ENCODE measurements at places on chromosomes 6 and 20.

DNA sequence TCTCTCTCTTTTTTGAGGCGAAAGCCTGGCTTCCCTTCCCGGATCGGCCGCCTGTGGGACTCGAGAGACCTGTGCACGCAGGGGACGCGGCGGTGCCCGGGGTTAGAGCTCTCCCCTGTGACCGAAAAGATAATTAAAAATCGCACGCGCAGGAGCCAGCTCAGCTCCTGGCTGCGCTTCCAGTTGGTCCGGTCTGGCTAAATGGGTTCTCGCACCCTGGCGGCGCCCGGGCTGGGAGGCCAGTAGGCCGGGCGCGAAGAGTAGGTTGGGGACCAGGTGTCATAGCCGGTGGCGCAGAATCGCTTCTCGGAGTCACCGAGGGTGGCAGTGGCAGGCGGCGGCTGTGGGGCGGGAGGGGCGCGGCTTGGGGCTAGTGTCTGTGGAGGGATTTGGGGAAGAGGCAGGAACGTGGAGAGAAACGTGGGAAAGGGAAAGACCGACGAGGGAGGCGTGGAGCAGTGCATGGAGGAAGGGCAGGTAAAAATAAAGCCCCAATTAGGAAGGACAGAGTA lies 41.9 kb upstream of the SUPT3H start:
- peak; percentile 81 for DNase-seq

DNA sequence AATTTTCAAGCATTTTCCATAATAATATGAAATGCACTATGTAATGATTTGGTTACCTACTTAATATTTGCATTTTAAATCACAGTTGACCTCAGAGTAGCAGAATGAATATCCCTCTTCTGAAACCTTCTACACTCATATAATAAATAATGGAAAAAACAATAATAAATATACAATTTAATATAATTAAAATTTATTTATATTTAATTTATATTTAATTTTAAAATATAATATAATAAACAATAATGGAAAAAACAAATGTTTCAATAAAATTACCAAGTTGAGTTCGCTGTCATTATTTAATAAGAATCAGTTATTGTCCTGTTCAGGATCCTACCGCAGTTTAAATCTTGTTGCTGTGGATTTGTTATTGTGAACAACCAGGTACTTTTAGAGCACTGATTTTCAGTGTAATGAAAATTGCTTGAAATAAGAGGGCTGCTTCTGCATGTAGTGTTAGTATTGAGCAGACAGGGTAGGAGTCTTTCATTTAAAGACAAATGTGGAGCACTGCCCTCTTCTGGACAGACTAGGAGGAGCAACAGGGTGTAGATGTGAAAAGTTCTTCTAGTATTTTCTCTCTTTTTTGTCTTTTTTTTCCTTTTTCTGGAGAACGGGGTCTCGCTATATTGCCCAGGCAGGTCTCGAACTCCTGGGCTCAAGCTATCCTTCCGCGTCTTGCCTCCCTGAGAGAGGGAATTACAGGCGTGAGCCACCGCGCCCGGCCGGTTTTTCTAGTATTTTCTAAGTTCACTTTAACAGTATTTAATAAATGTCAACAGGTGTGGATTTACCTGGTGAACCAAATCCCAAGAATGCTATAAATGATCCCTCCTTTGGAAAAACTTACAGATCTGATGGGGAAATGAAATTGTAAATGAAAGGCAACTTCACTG lies 13.6 kb downstream of the TRAPPC3L start:
- DNase-seq = peak; percentile 69

- DNase-seq = no peak
Measured at GRCh38 chr6:100381111-100381510, 83.6 kb downstream of the SIM1 start.

GRCh38 chr6:112049026-112049799 lies 4.7 kb upstream of the CCN6 start:
- DNase-seq = peak; percentile 53

- DNase-seq = peak; percentile 90
Measured at GRCh38 chr20:37223053-37223452, 38.6 kb downstream of the GHRH start.

- no peak for DNase-seq
Measured at GRCh38 chr6:45880676-45881075, 135.0 kb downstream of the CLIC5 start.

GRCh38 chr20:52748990-52749389 lies 223.2 kb upstream of the TSHZ2 start:
- no peak for DNase-seq

DNA sequence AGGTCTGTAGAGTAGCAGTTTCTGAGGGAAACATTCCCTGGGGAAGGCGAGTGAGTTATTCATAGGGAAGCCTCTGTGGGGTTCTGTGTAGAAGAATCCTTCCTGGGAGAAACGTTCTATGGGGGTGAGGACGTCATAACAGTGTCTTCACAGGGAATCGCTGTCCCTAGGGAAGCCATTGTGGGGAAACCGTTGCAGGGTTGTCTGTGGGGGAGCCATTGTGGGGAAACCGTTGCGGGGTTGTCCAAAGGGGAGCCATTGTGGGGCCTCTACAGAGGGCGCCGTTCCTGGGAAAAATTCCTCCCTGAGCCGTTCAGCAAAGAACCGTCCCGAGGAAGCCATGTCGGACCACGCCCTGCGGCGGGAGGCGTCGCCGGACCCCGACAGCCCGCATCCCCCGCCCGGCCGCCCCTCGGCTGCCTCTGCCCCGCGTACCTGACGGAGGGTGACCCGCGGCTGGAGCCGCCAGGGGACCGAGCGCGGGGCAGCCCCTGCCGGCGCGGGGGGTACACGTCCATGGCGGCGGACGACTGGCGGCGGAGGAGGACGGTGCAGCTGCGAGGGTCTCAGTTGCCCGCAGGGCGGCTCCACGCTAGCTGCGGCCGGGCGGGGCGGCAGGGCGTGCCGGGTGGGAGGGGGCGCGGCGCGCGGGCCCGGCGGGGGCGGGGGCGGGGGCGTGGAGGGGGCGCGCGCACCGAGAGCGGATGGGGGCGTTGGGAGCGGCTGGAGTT lies at the start of gene DNAAF9:
DNAAF9 (minus strand) TSS at position 630 of the 731 bp plus-strand sequence; CDS start at position 518, 112 bp downstream.
- peak; percentile 50 for DNase-seq

GRCh38 chr6:41733707-41734665 lies 1.4 kb downstream of the TFEB start:
- DNase-seq = peak; percentile 67

DNA sequence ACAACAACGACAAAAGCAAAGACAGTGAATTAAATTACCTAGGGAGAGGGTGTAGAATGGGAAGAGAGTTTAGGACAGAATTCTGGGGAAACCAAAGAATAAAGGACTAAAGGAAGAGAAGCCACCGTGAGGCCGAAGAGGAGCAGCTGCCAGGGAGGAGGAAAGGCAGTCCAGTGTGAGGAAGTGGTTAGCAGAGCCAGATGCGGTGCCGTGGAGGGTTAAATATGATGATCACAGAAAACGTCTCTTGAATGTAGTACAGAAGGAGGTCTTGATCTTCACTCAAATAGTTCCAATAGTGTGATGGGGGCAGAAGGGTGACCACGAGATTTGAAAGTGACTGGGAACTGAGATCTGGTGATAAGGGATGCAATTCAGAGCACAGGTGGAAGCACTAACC lies 67.7 kb downstream of the TMEM244 start:
- no peak for DNase-seq

- DNase-seq = peak; percentile 79
Measured at GRCh38 chr6:29967379-29968010, 25.2 kb downstream of the HLA-A start.

- DNase-seq = no peak
Measured at GRCh38 chr6:34207695-34208443, 28.8 kb upstream of the HMGA1 start.

DNA sequence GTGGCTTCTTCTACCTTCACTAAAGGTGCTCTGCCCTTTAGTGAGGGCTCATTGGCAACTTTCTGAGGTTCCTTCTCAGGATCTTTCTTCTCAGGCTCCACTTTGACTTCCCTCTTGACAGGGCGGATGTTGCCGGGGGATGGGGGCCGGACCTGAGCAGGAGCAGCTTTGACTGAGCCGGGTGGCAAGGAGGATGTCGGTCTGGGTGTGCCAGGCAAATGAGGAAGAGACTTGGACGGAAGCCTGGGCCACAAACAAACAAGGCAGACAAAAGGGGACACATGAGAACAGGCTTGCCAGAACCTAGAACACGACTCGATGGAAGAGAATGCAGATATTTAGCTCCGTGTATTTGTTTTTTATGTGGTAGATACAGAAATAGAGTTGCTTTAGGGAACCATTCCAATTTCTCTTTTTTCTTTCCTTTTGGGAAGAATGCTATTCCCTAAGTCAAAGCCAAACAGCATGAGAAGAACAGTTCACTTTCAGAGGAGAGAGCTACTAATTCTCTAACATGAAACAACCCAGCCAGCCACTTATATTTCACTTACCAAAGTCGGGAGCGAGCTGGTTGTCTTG lies 76.2 kb upstream of the BCLAF1 start:
- DNase-seq = peak; percentile 1

GRCh38 chr6:27474172-27474465 lies 1.2 kb upstream of the ZNF184 start:
- no peak for DNase-seq

DNA sequence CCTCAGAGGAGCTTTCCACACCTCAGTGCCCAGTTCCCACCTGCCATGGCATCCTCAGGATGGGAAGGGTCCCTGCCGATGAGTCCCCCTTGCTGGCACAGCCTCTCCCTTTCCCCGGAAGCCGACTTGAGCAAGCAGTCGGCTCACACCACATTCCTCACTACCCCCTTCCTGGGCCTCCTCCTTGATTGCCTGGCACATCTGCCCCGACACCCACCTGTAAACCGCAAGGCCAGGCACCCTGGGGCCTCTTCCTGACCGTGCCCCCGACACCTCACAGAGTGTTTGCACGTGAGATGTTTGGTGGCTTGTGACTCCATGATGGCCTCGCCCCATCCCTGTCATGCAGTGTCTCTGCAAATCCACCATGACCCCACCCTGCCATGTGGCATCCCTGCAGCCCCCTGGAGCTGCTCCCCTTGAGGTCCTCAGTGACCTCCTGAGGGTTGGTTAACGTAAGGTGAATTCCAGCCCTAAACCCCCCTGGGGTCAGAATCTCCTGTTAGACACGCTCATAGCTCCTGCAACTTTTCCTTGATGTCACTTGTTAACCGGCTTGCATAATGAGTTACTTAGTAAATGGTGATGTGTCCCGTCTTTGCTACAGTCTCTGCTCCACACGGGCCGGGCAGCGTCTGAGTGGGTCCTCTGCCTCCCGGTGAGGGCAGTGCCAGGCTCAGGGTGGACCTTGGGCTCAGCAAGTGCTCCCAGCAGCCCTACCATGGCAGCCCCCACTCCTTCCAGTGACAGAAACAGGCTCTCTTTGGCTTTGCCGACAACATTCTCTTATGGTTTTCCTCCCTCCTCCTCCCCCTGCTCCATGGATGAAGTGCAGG lies 115.9 kb upstream of the FRMD1 start:
- DNase-seq = no peak

GRCh38 chr6:128415387-128415786 lies 105.0 kb downstream of the PTPRK start:
- no peak for DNase-seq

DNA sequence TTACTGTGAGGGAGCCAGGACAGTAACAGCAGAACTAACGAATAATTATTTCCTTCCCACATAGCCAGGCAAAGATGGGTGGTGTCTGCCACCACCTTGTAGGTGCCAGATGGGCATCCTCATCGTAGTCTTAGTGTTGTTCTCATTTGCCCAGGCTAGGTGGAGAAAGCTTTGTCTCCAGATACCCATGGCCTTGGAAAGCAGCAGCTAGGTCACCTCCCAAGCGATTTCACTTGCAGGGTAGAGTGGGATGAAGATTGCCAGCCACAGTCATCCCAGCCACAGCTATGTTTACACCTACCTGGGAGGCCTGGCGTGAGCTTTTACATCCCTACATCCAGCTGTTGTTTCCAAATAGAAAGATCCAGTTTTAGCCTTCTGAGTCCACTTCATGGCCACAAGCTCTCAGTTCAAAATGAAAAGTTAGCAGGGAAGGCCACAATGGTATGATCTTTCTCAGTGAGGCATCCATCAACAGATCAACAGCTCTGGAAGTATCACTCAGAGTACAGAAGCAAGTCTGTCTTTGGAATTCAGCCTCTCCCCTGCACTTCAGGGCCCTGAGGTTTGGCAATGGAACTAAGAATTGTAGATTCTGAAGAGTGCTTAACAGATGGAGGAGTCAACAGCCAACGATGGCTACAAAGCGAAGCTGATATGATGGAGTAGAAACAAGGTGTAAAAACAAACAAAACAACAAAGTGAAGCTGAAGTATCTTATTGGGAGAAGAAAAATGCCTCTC lies 11.0 kb upstream of the SNRPC start:
- no peak for DNase-seq

DNA sequence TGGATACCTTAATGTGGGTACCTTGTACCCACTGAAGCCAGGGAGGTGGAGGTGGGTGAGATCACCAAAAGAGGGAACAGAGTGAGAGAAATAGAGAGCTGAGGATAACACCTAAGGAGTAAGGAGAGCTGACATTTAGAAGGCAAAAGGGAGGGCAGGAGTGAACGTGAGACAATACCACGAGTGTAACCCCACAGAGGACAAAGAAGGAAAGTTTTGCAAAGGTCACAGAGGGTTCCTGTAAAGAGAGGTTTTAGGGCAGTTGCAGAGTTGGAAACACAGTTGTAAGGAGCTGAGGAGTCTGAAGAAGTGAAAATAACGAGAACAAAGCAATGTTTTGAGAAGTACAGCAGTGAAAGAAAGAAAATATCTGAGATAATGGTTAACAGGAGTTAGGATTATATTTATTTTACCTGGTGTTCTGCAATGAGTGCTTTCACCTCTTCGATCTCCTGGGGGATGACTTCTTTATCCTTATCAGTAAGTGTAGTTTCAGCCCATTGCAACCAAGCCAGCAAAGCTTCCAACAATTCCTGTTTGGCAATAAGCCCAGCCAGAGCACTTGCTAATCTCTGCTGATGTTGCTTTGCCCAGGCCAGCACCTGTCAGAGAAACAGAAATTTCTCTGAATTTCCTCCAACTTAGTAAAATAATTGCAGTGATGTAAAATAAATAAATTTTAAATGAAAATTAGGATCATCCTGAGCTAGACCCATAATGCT lies 166.8 kb downstream of the DST start:
- peak; percentile 3 for DNase-seq

- DNase-seq = no peak
Measured at GRCh38 chr20:35883336-35883777, 70.9 kb downstream of the SCAND1 start.

DNA sequence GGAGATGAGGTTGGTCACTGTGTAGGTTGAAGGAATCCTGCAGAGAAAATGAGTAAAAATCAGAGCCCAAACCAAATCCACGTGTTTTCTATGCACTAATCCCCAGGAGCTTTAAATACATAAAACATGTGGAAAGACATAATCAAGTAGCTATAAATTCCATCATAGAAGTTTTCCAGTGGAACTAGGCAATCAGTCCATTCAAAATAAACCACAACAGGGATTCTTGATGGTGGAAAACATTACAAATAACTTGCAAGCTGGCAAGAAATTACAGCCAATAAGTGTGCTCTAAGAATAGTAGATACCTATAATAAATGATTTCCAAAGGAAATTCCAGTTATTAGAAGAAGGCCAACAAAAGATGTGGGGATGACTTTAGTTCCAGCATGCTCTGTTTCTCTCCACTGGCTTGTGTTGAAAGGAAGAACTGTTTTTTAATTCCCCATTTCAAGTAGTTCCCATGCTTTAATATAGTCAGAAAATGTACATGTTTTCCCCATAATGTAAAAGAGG lies 49.8 kb upstream of the ADGRG6 start:
- no peak for DNase-seq

Measured in epithelial cell of esophagus (primary cell).